Fibroblast of the aortic adventitia (primary cell): ENCODE measurements at places on chromosomes 5 and 9.
A peak's percentile ranks its signal among the peaks of the same experiment; 100 is the strongest.

- DNase-seq, result no peak
Measured at GRCh38 chr9:32647671-32648070, 12.2 kb upstream of the TAF1L start.

DNA sequence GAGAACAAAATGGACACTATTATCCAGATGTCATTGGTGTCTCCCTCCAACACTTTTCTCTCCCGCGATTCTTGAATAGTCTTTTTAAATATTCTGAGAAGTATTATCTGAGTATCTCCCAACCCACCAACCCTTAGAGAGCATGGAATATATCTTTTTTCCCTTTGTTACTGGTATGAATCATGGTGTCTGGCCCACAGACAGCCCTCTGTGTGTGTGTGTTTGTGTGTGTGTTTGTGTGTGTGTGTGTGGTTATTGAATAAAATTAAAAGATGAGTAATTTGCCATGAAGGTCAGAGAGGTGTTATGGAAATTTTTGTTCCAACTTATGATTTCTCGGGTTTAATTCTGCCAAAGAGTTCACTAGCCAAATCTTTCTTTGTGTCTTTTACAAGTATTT, 47.7 kb downstream of the CAMK4 start:
- no peak for DNase-seq

DNA sequence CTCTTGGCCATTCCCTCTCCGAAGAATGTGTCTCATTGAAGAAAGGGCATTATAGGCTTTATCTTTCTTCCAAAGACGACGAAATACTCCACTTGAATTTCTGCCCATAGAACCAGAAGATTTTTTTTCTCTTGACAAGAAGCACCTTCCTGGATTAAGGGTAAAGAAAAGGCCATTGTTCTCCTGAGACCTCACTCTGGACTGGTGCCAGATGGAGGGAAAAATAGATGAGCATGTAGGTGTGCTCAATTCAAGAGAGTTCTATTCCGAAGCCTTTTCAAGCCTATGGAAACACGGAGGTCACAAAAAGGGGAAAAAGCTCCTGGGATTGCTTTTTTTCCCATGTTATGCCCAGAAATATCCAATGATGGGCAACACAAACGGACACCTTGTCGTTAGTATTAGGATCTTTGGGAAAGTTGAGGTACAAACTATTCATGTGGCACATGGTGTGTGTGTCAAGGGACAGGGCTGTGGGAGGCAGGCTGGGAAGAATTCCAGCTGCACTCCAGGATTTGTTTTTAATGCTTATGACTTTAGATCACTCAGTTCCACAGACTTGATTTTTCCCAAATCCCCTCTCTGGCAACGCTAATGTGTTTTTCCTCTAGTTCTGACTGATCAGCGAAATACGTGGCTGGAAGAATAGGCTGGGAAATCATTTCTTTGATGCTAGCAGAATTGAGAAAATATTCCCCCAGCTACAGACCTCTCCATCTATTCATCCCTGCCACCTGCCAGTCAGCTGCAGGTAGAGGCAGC, 89.9 kb downstream of the SIL1 start:
- DNase-seq, result peak; percentile 42

- no peak for DNase-seq
Measured at GRCh38 chr5:171999877-172000276, 6.6 kb downstream of the FBXW11 start.

DNA sequence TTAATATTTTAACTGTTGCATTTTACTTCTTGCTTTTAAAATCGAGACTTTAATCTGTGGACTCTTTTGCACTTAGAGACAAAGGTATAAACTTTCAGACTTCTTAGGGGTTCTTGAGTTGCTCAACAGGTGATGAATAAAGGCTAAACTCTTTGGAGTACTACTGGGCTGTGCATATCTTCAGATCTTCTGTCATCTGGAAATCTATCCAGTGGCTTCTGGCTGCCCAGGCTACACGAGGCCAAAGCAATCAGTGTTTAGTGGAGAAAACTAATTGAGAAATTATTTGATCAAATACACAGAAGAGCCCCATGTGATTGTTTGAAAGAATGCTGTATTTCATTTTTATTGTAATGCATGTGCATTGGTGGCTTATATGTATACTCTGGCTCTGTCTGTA, 146.1 kb downstream of the PBX3 start:
- no peak for DNase-seq

GRCh38 chr5:177209610-177210009, 76.0 kb downstream of the NSD1 start:
- DNase-seq, result no peak

DNA sequence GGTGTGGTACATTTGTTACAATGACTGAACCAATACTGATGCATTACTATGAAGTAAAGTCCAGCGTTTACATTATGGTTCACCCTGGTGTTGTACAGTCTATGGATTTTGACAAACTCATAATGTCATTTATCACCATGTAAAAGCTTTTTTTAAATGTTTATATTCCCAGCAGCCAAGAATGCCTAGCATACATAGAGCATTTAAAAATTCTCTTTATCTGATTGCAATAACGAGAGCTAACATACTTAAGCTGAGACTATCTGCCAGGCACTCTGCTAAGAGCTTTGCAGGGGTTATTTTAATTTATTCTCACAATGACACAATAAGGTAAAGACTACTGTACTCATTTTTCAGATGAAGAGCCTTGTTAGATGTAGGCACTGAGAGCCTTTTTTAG, 24.1 kb downstream of the PRDM6 start:
- no peak for DNase-seq

DNA sequence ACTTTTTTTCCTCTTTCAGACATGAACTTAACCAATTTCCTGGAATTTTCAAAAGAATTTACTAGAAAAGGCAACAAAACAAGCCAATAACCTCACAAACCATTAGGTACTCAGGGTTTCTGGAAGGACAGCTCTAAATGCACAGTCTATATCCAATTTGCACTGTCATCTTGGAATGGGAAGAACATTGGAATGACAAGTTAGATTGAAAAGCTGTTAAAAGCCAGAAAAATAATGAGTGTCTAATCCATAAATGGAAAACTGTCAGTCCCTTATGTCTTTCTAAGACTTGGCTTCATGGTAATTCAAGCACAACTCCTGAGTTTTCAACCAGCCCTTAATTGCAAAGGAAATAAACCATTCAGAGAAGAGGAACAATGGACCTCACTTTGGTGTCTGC, 105.8 kb upstream of the NTRK2 start:
- DNase-seq, result no peak

DNA sequence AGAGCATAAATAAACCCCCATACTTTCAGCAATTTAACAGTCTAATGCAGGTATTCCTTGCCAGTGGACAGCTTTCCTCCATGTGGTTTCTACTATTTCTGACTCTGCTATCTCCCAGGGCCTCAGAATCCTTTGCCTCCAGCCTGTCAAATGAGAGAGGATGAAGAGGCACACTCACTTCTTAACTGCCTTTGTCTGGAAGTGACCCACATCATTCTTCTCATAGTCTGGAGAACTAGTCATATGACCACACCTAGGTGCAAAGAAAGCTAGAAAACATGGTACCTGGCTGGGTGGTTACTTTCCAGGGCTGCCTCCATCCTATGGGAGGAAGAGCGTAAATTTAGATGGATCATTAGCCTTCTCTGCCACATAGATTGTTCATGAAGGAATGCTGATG, 22.5 kb downstream of the PALM2AKAP2 start:
- DNase-seq, result no peak
